Sigmoid colon (tissue), 7 donors: ENCODE measurements at places on chromosomes 7 and 10. TPM values are rescaled to one million over a fixed set of nuclear protein-coding genes. Genes with fewer than 3 reads are reported as not detected.

GRCh38 chr7:29039821-29040578 lies 81.9 kb upstream of the TRIL start:
- DNase-seq, result no peak

- no peak for DNase-seq
Measured at GRCh38 chr10:103458720-103459119, at the start of gene CALHM1. TSS of gene CALHM1 (minus strand) at chr10:103458900. CDS start at chr10:103458751, 149 bp downstream.

DNA sequence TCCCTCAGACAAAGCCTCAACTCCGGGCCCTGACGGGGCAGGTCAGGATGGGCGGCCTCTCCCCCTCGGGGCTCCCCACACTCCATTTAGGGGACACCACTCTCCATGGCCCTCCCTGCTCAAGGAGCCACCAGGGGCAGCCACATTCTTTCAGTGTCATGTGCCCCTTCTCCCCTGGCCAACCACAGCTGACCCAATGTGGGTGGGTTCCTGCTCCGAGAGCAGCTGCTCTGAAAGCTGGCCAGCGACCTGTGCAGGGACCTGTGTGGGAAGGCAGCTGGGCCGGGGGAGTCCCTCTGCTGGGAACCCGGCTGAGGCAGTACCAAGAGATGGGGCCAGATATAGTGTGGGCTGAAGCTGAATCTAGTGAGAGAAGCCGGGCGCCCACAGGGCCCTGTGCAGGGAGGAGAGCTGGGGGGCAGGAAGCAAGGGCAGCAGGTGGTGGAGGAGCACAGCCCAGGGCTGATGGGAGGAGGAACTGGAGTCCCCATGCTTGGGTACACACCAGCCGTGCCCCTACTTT lies 40.6 kb upstream of the NPFFR1 start:
- DNase-seq, result peak; percentile 47

DNA sequence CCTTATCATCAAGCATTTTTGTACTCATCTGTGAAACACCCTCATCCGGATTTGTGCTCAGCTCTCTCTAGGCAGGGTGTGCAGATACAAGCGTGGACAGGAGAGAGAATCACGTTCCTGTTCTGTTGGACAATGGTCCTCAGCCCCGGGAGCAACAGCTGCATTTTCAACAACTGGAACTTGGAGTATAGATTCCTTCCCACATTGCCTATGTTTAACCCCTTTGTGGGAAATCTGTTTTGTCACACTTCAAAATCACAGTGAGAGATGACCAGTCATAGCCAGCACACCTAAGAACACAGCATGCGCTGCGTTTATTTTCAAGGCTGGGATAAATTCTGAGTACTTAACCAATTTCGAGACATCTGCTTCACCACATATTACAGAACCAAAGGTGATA lies 32.5 kb downstream of the MAP3K8 start:
- no peak for DNase-seq

GRCh38 chr10:6347391-6347951 lies 144.7 kb downstream of the PFKFB3 start:
- no peak for DNase-seq

GRCh38 chr10:34596351-34596750 lies 218.7 kb downstream of the PARD3 start:
- DNase-seq, result no peak

DNA sequence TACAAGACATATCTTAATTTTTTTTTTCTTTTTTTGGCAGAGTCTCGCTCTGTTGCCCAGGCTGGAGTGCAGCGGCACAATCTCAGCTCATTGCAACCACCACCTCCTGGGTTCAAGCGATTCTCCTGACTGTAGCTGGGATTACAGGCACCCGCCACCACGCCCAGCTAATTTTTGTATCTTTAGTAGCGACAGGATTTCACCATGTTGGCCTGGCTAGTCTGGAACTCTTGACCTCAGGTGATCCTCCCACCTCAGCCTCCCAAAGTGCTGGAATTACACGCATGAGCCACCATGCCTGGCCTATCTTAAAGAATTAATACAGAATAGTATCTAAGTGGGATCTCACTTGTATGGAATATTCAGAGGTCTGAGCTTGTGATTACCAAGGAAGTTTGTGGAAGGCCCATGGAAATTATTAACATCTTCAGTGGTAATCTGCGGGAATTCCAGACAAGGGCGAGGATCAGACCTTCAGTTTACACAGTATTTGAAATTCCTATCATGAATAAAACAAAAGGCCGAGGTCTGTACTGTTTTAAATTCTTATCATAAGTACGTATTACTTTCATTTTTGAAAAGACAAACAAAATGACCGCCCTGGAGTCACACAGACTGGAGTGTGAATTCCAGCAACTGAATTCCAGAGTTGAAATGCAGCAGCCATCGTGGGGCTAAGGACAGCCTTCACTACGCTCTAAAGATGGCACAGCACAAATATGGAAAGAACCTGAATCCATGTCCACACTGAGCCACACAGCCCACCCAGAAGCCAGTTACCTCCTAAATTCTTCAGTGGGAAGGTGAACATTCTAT lies 16.7 kb downstream of the GPRIN2 start:
- no peak for DNase-seq

The CCL24 gene
- total RNA-seq, result not detected

The OR6V1 gene
- not detected for total RNA-seq
